ENCODE measurements at places on chromosomes 6 and 20.

DNA sequence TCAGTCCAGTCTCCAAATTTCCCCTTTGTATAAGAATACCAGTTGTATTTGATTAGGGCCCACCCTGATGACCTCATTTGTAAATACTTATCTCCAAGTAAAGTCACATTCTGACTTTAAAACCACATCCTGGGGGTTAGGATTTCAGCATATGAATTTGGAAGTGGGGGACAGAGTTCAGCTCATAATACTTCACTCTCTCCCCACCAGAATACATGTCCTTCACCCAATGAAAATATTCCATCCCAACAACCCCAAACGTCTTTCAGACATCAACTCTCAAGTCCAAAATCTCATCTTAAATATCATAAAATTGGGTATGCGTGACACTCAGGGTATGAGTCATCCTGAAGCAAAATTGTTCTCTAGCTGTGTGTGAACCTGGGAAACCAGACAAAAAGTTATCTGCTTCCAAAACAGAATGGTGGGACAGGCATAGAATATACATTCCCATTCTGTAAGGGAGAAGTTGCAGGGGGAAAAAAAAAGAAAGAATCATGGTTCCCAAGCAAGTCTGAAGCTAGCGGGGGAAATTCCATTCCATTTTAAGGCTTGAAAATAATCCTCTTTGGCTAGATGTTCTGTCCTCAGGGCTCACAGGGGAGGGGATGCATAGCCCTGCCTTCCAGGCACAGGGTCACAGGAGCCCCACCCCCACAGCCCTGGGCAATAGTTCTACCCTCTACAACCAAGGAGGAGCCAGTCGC, 113.9 kb downstream of the ADAT2 start:
- no peak for DNase-seq

- no peak for DNase-seq
These were observed 20.4 kb upstream of the ANKEF1 start for GRCh38 chr20:10014431-10014830.

- DNase-seq = no peak
These were observed 233.0 kb upstream of the PRND start for GRCh38 chr20:4488407-4489339.

GRCh38 chr6:31663126-31663960, 1.5 kb downstream of the GPANK1 start:
- DNase-seq = no peak

DNA sequence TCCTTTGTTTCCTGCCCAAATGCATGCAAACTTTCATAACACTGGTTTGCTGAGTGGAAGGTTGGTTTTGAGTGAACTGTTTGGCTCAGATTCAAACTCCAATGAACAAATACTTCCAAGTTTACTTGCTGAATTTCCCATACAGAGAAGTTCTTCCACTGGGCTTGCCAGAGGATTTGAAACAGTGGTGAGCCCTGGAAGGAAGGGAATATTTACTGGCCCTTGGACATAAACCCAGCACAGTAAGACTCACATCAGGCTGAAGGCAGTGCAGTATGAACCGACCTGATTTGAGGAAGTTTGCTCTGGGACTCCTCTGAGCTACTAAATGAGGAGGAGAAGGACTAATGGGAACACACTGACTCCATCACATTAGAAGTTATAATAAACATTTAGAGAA, 3.8 kb downstream of the TRAF3IP2 start:
- DNase-seq = no peak
